ENCODE measurements at places on chromosomes 6 and 20.

DNA sequence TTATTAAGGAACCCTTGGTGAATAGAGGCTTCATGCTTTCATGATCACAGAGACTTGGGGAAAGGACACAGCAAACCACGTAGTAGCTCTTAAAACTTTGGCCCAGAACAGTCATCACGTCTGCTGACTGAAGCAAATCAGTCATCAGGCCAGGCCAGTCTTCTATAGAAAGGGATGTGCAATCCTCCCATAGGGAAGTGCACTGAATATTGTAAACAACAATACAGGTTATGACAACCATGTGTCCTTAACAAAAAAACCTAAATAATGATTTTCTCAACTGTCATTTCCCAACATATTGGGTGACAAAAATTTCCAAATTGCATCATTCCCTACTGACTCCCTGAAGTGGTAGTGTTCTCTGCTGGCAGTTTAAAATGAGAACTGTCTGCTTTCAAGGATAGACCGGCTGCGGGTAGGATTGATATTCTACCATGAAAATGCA lies 388.2 kb upstream of the CITED2 start:
- DNase-seq: no peak

DNA sequence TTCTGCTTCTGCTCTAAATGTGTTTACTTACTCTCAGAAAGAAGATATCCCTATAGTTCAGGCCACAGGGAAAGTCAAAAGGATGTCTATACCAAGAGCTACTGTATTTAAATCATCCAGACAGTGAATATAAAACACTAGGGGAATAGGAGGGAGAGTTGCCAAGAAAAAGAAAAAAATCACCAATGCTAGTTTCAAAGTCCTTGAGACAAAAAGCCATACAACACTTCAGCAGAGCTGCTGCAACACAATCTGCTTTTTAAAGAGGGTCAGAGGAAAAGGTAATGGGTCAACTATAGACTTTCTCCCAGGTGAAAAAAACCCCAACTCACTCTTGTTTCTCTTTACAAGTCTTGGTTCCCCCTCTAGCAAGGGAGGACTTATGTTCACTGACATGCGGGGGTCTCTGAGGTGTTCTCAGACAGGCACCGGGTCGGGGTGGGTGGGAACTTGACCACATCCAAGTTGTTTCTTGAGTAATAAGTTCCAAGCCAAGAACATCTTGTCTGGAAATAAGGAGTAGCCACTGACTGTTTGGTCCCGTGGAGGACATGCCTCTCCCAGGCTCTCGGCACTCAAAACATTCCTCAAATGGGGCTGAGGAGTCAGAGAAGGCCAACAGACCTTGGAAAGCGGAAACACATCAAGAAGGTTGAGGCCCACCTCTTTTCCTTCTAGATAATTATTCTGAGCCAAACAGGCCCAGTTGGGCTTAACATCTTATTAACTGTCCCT lies 47.7 kb downstream of the GJA10 start:
- no peak for DNase-seq

- DNase-seq: no peak
These were observed 260.1 kb downstream of the FOXC1 start for GRCh38 chr6:1869769-1870168.

GRCh38 chr6:36853325-36853724 lies 14.1 kb upstream of the CPNE5 start:
- no peak for DNase-seq

GRCh38 chr20:49133571-49133970 lies 54.6 kb downstream of the STAU1 start:
- no peak for DNase-seq

DNA sequence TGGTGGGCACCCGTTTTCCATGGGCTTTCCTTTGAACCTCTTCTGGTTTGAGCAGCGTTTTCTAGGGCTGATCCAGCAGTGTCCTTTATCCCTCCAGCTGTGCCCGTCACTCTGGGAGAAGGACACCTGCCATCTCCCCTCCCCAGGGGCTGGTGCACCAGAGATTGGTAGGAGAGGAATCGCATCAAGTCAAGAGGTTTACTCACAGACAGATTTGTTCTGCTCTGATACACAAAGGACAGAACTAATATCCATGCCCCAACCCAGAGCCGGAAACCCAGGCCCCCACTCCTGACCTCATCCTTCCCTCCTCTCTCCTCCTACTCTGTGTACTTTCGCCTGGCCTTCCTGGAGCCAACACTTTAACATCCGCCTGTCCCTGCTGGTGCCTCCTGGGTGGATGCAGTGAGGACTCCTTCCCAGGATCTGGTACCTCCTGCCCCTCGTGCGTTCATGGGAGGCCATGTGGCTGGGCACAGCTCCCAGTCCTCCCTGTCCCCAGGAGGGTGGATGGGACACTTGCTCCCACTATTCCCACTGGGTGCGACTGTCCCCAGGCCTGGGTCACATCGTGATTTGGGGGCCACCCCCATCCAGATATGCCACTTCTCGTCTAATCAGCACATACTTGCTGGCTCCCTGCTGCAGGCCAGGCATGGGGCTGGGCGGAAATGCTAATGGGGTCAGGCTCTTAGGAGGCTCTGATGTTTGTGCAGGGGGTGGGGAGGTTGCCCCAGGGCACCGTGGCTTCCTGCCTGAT lies 286.3 kb downstream of the CDH4 start:
- no peak for DNase-seq

DNA sequence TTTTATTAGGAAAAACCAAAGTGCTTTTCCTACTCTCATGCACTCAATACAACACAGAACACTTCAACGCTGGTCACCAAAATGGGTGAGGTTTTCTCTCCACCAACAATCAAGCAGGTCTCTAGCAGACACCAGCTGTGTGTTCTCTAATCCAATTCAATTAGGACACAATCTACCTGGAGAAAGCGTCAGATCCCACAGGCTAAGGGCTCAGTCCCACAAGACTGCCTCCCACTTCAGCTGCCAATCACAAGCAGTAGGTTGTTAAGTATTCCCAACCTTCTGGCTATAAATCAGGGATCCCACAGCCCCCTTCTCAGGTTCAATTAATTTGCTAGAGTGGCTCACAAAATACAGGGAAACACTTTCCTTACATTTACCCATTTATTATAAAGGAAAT lies 47.7 kb downstream of the STMND1 start:
- DNase-seq: no peak

DNA sequence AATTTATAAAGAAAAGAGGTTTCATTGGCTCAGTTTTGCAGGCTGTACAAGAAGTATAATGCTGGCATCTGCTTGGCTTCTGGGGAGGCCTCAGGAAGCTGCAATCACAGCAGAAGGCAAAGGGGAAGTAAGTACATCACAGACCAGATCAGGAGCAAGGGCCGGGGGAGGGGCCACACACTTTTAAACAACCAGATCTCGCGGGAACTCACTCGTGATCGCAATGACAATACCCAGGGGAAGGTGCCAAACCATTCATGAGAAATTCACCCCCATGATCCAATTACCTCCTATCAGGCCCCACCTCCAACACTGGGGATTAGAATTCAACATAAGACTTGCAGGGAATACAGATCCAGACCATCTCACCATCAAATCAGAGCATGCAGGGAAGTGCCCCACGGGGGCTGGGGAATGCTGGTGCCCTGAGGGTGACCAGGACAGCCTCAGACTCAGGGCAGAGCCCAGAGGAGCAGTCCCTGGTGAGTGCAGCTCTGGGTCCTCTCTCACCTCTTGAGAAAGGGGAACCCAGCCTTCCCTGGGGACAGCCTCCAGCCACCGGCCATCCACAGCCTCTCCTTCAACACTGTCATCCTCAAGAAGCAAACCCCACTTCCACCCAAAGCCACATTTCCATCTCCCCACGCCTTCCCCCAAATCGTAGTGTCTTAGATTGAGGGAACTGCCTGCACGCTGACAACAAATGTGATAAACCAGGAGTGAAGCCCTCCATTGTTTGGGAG lies 80.7 kb downstream of the ANKRD60 start:
- DNase-seq: peak; percentile 53

DNA sequence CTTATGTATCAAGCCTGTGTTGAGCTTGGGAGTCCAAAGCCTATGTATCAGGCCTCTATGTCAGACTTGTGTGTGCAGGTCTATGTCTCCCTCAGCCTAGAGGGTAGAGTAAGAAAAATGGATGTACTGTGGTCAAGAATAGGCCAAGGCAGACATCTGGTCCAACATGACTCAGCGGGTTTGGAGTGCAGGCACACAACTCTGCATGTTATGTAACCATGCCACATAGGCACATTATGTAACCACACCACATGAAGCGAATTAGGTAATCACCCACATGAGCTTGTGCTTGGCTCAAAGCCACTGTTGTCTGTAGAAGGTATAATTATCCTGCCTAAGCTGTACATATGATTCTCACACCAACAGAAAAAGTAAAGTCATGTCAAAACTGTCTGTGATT lies 1190.5 kb upstream of the EYS start:
- DNase-seq: no peak

- no peak for DNase-seq
These were observed 255.0 kb downstream of the ESR1 start for GRCh38 chr6:152062476-152062875.

GRCh38 chr6:69097948-69098347 lies 462.9 kb downstream of the ADGRB3 start:
- no peak for DNase-seq

DNA sequence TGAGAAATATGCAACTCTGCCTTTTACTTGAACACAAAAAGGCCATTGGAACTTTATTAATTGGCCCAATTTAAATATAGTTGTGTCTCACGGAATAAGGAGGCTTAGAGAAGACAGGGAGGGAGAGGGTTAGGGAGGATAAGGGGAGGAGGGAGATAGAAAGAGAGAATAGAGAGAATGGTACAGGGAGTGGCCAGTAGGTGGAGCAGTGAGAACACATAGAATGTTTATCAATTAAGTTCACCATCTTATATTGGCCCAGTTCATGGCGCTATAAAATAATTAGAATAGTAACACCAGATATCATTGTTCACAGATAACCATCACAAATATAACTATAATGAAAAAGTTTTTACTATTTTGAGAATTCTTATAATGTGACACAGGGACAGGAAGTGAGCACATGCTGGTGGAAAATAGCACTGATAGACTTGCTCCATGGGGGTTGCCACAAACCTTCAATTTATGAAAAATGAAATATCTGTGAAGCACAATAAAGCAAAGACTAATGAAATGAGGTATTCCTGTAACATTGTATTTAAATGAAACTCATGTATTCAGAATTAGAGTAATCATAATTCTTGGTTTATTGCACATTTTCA lies 374.1 kb upstream of the MANEA start:
- no peak for DNase-seq

GRCh38 chr6:129331450-129332138 lies 378.4 kb downstream of the ARHGAP18 start:
- no peak for DNase-seq

DNA sequence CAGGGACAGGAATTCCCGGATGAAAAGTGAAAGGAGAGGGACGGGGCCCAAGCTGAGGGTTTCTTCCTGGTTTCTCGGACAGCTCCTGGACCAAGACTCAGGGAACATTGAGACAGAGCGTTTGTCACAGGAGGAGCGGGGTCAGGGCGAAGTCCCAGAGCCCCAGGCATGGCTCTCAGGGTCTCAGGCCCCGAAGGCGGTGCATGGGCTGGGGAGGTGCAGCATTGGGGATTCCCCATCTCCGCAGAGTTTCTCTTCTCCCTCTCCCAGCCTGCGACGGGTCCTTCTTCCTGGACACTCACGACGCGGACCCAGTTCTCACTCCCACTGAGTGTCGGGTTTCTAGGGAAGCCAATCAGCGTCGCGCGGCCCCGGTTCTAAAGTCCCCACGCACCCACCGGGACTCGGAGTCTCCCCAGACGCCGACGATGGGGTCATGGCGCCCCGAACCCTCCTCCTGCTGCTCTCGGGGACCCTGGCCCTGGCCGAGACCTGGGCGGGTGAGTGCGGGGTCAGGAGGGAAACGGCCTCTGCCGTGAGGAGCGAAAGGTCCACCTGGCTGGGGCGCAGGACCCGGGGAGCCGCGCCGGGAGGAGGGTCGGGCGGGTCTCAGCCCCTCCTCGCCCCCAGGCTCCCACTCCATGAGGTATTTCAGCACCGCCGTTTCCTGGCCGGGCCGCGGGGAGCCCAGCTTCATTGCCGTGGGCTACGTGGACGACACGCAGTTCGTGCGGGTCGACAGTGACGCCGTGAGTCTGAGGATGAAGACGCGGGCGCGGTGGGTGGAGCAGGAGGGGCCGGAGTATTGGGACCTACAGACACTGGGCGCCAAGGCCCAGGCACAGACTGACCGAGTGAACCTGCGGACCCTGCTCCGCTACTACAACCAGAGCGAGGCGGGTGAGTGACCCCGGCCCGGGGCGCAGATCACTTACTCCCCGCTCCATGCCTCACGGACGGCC lies 54.6 kb upstream of the POLR1H start:
- DNase-seq: peak; percentile 64

GRCh38 chr6:108697561-108698161 lies 136.9 kb downstream of the FOXO3 start:
- no peak for DNase-seq

Measured in activated effector memory CD4-positive, alpha-beta T cell treated with anti-CD3 and anti-CD28 coated beads, Interleukin-2, amount 50 U/mL, for 16 hours (primary cell).